ENCODE measurements at places on chromosomes 11 and 22.
A peak's percentile ranks its signal among the peaks of the same experiment; 100 is the strongest.

GRCh38 chr11:13046637-13047570 lies 37.8 kb downstream of the RASSF10 start:
- no peak for DNase-seq

DNA sequence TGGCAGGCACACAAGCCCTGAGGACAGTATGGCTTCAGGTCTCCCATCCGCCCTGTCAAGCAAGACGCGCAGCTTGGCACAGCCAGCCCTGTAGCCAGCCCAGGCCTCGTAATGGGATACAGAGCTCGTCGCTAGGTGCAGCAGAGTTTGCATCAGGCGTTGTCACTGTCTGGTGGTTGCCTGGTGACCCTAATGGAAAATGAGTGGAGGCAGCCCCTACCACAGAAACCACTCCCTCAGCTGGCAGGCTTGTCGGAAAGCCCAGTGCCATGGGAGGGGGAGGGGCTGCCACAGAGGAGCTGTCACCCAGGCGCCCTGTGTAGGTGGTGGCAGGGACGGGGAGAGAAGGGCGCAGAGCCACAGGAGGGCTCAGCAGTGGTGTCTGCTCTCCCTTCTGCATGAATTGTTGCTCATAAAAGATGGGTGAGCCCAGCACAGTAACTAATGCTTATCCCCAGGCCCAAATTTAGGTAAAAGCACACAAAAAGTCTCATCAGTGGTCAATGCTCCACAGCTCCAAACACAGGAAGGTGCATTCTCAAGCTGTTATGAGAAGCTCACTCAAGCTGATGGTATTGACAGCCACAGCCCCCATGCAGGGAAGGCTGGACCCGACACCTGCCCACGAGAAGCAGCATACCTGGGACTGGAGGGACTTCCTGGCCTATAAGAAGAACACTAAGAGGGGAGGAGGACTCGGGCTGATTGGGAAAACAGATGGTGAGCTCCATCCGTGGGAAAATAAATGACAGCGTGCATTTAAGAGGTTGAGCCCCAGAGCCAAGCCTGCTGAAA lies 164.6 kb downstream of the ETS1 start:
- DNase-seq = no peak

DNA sequence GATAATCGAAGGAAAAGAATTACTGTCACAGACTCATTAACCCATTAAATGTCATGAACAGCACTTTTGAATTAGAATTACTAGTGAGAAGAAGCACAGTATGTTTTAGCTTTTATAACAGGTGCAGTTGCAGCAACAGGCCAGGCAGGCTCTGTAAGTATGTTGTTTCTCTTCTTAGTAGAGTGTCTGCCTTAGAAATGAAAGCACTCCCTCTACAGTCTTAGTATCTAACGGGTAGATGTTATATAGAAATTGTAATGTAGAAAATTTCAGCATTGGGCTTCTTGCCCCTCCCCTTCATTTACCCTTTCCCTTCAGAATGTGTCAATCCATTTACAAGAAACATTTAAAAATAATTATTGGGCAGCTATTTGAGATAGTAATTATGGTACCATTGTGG lies 87.4 kb downstream of the HIPK3 start:
- DNase-seq = no peak

- DNase-seq = no peak
Measured at GRCh38 chr11:69928121-69928520, 108.9 kb upstream of the FGF3 start.

GRCh38 chr22:32858957-32859356 lies 57.5 kb downstream of the TIMP3 start:
- DNase-seq = no peak

GRCh38 chr11:35477901-35478300 lies 47.5 kb downstream of the PAMR1 start:
- DNase-seq = no peak

GRCh38 chr11:119832202-119832935 lies 103.4 kb upstream of the NECTIN1 start:
- DNase-seq = no peak

GRCh38 chr11:120336641-120337354 lies 585 bp downstream of the ARHGEF12 start:
- no peak for DNase-seq

DNA sequence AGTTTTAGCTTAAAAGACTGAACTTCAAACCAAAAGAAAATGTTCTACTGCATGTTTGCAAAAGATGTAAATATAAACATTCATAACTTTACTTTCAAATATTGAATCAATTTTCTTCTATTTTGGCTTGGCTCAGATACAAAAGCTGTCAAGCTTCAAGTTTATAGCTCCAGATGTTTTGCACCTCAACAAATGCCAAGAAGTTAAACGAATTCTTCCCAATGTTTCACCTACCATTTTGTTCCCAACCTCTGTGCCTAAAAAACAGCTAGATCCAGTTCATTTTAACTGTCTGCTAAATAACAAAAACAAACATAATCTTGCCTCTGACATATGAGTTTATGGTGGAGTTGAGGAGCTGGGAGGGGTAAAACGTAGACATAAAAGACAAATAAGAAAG lies 76.5 kb downstream of the RAB30 start:
- DNase-seq = no peak

DNA sequence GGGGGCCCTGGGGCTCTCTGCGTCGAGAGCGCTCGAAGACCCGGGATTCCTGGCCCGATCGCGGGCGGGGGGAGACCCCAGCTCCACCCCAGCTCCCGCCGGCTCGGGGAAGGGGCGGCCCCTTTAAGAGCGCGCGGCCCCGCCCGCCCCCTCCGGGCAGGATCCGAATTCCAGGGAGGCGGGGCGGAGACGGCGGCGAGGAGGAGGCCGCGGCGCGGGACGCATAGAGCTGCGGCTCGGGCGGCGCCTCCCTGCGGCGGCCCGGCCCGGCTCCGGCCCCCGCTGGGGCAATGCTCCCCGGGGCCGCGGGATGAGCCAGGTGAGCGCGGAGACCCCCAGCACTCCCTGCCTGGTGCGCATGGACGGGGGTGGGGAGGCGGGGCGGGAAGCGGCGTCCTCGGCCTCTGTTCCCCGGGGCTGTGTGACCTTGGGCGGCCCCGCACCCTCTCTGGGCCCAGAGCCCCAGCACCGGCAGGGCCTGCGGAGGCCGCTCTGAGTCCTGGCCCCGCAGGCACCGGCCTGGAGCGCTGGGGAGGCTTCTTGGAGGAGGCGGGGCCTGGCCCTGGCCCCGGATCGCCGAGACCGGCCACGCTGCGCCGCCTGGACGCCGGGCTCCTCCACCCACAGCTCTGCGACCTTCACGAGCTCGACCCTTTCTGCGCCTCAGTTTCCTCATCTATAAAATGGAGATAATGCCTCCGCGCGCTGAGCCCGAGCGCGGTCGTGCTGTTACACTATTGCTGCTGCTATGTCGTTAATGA lies 565 bp downstream of the GAS2L1 start:
- no peak for DNase-seq

- no peak for DNase-seq
Measured at GRCh38 chr11:70696076-70696475, 297.7 kb downstream of the CTTN start.

- no peak for DNase-seq
Measured at GRCh38 chr11:1281974-1282365, 27.5 kb downstream of the TOLLIP start.

GRCh38 chr22:49622241-49623105 lies 205.2 kb downstream of the BRD1 start:
- no peak for DNase-seq

GRCh38 chr11:60485987-60486386 lies 6.6 kb upstream of the MS4A12 start:
- no peak for DNase-seq

GRCh38 chr22:22207845-22208564 lies 36.6 kb upstream of the VPREB1 start:
- DNase-seq = peak; percentile 34

DNA sequence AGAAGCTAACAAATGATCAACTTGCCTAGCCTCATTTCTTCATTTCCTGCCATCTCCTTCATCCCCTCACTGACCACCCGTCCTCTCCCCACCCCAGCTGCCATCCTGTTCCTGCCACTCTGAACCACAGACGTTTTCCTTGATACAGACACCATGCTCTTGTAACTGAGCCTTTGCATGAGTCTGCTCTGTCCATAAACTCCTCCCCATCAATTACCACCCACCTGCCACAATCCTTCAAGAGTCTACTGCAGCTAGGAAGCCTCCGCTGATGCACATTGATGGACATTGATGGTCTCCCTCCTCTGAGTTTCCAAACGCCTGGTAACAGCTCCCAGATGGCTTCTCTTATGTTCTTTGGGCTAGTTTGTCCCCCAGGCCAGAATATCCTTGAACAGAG lies 193.8 kb downstream of the DBX1 start:
- no peak for DNase-seq

GRCh38 chr11:35658020-35658948 lies 4.3 kb upstream of the TRIM44 start:
- no peak for DNase-seq

- DNase-seq = no peak
Measured at GRCh38 chr11:40202589-40203270, 1256.7 kb downstream of the LRRC4C start.

DNA sequence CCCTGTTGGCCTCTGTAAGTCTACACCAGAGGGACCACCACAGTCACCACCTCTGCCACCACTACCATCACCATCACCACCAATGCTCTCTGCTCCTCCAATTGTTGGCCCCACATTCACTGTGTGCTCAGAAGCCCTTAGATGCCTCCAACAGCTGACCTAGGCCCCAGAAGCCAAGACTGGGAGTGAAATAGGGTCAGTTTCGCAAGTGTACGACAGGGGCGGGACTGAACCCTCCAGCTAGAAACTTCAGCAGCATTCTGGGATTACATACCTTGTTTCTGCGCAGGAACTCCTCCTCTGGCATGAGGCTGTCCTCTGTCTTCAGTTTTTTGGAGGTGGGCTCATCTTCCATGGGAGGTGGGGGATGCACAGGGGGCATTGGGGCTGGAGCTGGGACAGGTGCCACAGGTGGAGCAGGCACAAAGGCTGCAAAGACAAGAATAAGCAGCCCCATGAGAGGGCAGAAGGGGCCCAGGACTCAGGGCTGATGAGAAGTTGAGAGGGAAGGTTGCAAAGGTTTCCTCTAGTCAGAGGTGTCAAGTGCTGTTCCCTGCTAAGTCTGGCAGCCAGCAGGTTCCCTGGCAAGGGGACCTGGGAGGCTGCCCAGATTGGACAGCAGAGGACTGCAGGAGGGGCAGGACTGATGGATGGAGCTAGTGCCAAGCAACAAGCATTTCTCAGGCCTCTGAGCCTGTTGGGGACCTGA lies 10.2 kb upstream of the TBC1D10A start:
- DNase-seq = no peak

- DNase-seq = no peak
Measured at GRCh38 chr11:62015615-62016014, 48.2 kb upstream of the FTH1 start.

GRCh38 chr22:25002241-25002985 lies 49.9 kb downstream of the KIAA1671 start:
- DNase-seq = no peak

DNA sequence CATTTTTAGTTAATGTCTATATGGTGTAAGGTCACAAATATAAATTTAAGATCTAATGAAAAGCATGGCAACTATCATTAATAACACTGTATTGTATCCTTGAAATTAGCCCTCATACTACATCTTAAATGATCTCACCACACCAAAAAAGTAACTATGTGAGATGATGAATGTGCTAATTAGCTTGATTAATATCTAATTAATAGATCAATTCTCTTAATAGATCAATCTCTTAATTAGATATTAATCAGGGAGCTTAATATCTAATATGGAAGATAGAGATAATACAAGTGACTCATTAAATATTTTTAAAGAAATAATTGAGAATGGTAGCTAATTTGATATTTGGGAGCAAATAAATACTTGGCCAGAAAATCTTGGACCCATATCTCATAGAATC lies 178.5 kb upstream of the FAT3 start:
- DNase-seq = no peak

DNA sequence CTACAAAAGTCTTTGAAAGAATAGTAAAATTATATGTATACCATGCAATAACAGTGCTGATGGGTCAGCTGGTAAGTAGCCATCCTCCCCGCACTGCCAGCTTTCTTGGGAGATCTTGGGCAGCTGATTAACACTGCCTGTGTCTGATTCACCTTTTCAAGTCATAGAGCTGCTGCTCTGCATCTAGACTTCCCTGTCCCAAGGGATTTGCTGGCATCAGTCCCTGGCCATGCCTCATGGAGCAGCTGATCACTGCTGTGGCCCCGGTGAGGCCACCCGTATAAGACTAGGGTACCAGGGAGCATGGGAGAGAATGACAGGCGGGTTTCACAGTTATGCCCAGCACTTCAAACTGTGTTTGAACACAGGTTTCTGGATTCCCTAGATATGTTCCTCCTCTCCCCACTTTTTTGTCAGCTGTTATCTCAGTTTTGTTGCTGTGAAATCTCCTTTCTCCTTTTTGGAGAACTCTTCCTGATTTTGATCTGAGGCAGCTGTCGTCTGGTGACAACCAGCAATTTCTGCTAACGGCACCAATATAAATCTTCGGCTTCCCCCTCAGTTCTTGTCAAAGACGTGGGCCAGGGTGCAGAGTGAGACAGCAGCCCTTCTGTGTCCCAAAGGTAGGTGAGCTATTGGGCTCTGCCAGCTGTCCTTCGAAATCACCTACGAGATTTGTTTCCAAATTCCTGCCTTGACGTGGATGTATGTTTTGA lies 438.9 kb downstream of the NTM start:
- no peak for DNase-seq

GRCh38 chr22:20088263-20088648 lies 8.2 kb downstream of the DGCR8 start:
- no peak for DNase-seq

GRCh38 chr22:48245196-48245485 lies 1482.7 kb downstream of the TBC1D22A start:
- no peak for DNase-seq

GRCh38 chr11:14645015-14645912 lies 1.7 kb downstream of the PDE3B start:
- DNase-seq = no peak

DNA sequence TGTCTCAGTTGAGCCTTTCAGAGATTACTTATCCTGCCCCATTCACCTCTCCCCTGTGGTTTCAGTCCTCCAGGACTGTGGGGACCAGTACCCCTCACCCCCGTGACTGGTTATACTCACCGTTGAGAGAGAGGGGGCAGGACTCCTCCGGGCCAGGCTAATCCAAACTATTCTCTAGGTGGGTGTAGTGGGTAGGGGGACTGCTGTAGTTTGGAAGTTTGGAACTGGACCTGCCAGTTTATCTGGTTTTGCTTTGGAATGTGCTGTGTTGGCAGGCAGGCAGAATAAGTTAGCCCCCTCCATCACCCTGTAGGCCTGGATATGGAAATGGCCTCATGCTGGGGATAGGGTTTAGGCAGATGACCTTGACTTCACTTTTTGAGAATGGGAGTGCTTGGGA lies 13.5 kb downstream of the TEAD1 start:
- no peak for DNase-seq

- DNase-seq = no peak
Measured at GRCh38 chr22:39317084-39317774, 2.2 kb downstream of the RPL3 start.

GRCh38 chr11:78930810-78931523 lies 356.3 kb upstream of the NARS2 start:
- DNase-seq = no peak

GRCh38 chr11:121236115-121237001 lies 56.2 kb upstream of the SC5D start:
- no peak for DNase-seq
